Stimulated activated effector memory CD8-positive, alpha-beta T cell treated with anti-CD3 and anti-CD28 coated beads, Interleukin-12 subunit alpha, Interleukin-12 subunit beta, amount 100 ng/mL, for 72 hours (primary cell): ENCODE measurements at places on chromosomes 12 and 14.

GRCh38 chr14:32256576-32256975, 53.5 kb upstream of the RNU6-8 start:
- no peak for DNase-seq

DNA sequence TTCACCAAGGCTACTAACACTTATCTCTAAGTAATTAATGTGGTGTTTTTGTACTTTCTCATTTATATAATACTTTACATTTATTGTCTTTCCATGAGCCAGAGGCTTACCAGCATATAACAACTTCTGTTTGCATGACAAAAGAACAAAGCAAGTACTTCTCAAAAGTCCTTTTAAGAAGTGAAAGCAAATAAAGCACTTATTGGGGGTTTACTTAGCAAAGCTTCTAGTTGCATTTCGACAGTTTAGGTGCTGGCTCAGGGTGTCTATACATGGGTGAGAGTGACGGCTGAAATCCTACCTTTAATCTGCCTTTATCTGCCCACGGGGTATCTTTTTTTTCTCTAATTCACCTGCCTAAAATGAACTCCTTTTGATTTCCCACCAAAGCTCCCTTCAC, 21.0 kb upstream of the DCN start:
- DNase-seq = no peak

DNA sequence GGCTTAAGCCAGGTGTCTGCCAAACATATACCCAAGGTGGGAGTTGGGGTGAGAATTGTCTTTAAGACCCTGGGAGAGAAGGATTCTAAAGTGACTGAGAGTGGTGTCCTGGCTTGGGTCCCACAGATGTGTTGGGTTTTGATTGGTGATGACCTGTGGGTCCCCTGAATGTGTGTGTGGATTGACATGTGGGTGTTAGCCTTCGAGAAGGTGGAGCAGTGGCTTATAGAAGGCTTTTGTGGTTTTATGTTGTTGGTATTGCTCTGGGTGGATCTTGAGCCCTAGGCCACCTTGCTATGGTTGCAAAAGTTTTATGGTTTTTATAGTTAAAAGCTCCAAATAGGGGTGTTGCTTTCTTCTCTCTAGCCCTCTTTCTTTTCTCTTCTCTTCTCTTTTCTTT, 29.7 kb downstream of the PLEKHG3 start:
- DNase-seq = no peak

GRCh38 chr12:67241482-67241881, 27.7 kb upstream of the CAND1 start:
- DNase-seq = no peak

DNA sequence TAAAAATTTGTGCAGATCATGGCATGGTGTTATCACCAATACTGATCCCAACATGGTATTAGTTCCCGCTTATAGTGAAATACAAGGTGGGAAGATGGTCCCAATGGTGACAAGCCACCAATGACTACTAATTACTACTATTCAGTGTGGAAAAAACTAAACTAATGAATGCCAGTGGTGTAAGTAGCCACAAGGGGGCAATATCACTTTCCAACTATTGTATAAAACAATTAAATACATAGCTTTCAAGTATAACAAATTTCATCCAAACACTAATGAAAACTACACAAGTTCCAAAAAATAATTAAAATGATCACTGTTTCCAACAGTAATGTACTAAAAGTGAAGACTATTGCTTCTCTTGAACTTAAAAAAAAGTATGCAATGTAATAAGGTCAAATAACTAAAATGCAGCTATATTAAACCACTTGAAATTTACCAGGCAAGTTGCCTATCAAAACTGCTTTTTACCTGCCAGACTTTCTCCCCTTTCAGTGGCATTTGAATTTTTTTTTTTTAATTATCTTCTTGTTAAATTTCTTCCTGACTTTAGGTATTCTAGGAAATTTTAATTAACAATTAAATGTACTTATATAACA, 58.0 kb downstream of the PAPLN start:
- no peak for DNase-seq

- DNase-seq = no peak
These were observed 21.5 kb downstream of the EFCAB11 start for GRCh38 chr14:89933002-89933401.

GRCh38 chr12:47035484-47035883, 43.9 kb upstream of the PCED1B start:
- no peak for DNase-seq

DNA sequence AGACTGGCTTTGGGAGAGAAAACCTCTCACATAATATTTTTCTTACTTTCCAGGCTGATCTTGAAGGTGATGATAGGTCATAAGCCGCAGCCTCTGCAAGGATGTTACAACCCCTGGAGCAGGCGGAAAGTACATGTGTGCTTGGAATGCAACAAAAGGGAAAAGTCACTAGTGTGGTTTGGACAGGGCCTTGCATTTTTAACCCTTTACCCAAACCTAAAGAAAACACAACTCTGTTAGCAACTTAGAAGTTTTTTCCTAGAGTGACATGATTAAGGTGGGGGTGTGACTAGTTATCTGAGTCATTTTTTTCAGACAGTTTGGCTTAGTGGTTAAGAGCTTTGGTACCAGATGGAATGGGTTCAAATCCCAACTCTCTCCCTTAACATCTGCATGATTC, 97.0 kb downstream of the TMEM30B start:
- DNase-seq = no peak

DNA sequence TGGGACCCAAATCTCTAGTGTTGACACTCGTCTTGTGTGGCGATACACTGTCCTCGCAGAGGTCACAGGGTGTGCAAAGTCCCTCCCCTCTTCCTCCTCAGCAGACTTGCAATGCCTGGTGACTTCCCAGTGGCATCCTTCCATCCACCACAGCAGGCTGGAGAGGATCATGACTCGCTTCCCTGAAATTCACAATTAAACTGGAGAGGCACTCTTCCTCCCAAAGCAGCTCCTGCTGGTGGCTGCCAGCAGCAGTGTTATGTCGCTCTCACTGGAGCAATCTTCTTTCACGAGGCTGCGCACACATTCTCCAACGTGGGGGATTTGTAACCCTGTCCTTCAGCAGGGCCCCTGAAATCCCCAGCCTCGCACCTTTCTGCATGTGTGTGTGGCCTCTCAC, 145.2 kb upstream of the TMCC3 start:
- no peak for DNase-seq

DNA sequence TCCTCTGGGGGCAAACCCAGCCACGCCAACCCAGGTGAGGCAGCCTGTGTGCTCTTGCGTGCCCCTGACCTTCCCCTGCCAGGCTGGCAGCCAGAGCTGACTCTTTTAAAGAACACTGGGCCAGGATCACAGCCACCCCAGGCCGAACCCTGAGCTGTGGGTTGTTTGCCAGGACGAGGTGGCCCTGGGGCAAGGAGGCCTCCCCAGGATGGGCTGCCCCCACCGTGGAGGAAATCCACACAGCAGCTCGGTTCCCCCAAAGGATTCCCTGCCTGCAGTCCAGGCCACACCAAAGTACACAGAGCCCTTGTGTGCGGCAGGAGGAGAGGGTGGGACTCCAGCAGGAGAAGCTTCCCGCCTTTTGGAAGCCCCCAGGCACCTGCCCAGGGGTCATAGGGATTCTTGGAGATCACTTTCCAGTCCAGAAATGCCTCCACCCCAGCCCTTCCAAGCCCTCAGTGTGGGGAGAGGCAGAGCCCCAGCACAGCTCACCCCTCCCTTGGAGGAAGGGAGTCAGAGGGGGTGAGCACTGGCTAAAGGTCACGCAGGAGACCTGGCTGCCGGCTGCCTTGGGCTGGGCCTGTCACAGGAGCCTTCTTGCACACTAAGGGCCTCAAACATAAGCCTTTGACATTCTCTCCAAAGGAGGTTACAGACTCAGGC, 115.6 kb downstream of the CALM1 start:
- no peak for DNase-seq

GRCh38 chr14:23125933-23126524, 7.0 kb upstream of the CEBPE start:
- DNase-seq = no peak

GRCh38 chr14:105223770-105224544, 24.4 kb upstream of the BTBD6 start:
- no peak for DNase-seq

DNA sequence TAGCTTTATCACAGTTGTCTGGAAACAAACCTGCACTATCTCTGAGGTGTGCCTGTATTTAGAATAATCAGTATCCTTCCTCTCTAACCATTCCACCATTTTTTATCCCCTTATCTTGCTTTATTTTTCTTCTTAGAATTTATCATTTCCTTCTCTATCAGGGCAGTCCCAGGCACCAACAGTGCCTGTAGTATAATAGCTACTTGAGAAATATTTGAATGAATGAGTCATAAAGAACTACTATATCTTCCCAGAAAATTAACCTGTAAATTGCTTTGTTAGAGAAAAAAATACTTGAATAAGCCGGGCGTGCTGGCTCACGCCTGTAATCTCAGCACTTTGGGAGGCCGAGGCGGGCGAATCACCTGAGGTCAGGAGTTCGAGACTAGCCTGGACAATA, 21.2 kb upstream of the FOXJ2 start:
- no peak for DNase-seq

DNA sequence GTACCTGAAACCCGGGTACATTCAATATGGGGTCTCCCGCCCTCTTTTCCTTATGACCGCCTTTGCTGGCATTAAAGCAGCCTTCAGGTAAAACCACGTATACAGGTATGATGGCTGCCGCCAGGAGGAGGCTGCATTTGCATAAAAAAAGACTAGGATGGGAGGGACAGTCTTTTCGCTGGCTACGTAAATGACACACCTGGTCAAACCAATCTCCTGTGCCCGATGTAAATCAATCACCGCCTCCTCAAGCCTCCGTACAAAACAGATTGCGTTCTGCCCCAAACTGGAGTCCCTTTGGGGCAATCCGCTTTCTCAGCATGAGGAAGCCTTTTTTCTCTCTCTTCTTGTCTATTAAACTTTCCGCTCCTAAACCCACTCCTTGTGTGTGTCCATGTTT, 8.1 kb upstream of the ALDH1L2 start:
- no peak for DNase-seq

- DNase-seq = no peak
These were observed 42.4 kb downstream of the NUAK1 start for GRCh38 chr12:106096376-106096775.

DNA sequence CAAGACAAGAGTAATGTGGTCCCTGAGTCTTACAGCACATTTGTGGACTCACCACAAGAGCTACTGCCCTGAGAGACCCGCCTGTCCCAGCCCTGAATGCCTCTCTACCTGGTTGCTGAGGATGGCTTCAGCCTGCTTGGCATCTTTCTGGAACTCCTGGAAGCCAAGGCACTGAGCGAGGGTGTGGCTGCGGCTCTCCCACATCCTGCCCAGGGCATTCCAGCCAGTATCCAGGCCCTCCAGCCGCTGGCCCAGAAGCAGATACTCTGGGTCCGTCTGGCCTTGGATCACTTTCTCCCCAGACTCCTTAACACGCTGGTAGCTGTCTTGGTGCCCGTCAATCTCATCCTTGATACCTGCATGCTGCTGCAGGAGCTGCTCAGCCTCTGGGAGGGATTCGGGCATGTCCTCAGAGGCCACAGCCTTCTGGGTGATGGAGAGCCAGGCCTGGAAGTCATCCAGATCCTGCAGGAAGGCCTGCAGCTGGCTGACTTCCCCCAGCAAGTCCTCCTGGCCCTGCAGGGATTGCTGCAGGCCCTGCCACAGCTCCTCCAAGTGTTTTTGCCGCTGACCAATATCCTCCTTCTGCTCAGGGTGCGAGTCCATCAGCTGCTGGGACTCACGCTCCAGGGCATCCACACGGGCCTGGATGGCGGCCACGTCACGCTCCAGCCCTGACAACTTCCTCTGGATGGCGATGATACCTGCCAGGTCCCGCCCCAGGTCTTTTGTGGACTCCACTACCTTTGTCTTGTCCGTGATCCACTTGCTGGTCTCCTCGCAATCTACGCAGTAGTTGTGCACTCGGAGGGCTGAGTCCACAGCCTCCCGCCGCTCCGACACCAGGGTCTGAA, 82.3 kb downstream of the PLEKHG3 start:
- no peak for DNase-seq

DNA sequence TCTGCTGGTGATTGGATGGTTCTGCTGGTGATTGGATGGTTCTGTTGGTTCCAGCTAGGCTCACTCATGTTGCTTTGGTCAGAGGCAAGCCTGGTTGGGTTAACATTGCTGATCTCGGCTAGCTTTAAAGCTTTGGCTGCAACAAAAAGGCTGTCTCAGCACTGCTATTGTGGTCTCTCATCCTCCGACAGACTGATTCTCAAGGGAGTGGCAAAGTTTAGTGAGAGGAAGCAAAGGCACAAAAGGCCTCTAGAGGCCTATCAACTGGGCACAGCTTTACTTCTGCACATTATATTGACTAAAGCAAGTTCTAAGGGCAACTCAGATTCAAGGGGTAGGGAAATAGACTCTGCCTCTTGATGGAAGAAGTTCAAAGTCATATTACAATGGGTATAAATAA, 84.7 kb upstream of the LGR5 start:
- DNase-seq = no peak

DNA sequence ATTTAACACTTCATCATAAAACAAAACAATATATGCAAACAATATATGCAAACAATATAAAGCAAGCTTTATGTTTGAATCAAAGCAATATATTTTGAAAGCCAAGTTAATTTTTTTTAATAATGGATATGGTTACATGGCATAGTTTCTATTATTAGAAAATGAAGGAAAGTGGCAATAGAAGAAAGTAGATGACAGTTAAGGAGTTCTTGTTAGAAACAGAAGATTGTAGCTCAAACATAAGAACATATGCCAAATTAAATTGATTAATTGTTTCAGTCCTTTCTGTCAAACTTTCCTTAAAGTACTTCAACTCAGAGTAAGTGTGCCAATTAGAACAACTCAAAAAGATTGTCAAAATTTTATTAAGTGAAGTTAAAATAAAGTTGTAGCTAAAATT, 1248.3 kb downstream of the SLC16A7 start:
- no peak for DNase-seq
